PC-3 (cell line): ENCODE measurements at places on chromosomes 12 and 14. TPM values are rescaled to one million over a fixed set of nuclear protein-coding genes. Genes with fewer than 3 reads are reported as not detected.

Gene TBX5
- total RNA-seq: not detected in 2 replicates

Gene RAPGEF3
- 6.7 and 9.3 TPM in 2 replicates for total RNA-seq

Gene RNF212B
- not detected in 2 replicates for total RNA-seq

Gene IFNG-AS1
- total RNA-seq: not detected in 2 replicates

Gene SERPINA12
- not detected in 2 replicates for total RNA-seq

Gene PLEKHH1
- 6.2 and 11.1 TPM in 2 replicates for total RNA-seq

DNA sequence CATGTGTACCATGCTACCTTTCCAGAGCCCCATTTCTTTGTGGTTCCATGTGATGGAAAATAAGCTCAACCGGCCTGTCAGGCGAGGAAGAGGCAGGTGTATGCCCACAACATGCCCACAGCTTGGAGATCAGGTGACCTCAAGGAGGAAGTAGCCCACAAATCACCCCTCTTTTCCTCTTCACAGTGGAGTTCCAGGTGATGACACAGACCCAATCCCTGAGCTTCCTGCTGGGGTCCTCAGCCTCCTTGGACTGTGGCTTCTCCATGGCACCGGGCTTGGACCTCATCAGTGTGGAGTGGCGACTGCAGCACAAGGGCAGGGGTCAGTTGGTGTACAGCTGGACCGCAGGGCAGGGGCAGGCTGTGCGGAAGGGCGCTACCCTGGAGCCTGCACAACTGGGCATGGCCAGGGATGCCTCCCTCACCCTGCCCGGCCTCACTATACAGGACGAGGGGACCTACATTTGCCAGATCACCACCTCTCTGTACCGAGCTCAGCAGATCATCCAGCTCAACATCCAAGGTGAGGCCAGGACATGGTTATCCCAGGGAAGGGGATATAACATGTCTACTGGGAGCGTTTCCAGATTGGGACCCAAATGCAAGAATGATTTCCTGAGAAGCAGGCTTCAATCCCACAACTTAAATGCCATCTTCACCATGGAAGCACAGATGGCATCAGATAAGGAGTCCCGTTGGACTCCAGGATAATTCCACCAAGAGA is 5.5 kb downstream of the TAPBPL start:
- no peaks in the 10 kb centered on the region for H3K4me1 ChIP-seq
- H3K27me3 ChIP-seq: no peaks in the 10 kb centered on the region
- no peak overlapping the region for H3K27ac ChIP-seq
- H3K36me3 ChIP-seq: no peaks in the 10 kb centered on the region
- no peak overlapping the region for H3K4me3 ChIP-seq

DNA sequence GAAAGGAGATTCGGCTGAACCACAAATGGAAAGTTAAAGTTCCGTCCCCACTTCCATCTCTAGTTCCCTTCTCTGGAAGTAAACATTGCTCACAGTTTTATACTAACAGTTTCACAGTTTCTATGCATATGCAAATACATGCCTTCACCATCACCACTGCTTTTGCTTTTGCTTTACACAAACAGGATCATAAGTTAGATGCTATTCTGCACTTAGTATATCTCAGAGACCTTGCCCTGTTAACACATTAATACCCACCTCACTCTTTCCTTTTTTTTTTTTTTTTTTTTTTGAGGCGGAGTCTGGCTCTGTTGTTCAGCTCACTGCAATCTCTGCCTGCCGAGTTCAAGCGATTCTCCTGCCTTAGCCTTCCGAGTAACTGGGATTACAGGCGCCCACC is 890 bp downstream of the TEP1 start:
- no peaks in the 10 kb centered on the region for H3K27me3 ChIP-seq
- peak overlapping the region; percentile 93 for H3K27ac ChIP-seq
- H3K4me3 ChIP-seq: peak overlapping the region; percentile 98
- peaks cover 25% of the 10 kb centered on the region for H3K4me1 ChIP-seq

- H3K4me3 ChIP-seq: no peak overlapping the region
- no peak for DNase-seq
- H3K36me3 ChIP-seq: no peaks in the 10 kb centered on the region
- no peaks in the 10 kb centered on the region for H3K4me1 ChIP-seq
These were observed 15.6 kb downstream of the APOBEC1 start for GRCh38 chr12:7650091-7650490.

DNA sequence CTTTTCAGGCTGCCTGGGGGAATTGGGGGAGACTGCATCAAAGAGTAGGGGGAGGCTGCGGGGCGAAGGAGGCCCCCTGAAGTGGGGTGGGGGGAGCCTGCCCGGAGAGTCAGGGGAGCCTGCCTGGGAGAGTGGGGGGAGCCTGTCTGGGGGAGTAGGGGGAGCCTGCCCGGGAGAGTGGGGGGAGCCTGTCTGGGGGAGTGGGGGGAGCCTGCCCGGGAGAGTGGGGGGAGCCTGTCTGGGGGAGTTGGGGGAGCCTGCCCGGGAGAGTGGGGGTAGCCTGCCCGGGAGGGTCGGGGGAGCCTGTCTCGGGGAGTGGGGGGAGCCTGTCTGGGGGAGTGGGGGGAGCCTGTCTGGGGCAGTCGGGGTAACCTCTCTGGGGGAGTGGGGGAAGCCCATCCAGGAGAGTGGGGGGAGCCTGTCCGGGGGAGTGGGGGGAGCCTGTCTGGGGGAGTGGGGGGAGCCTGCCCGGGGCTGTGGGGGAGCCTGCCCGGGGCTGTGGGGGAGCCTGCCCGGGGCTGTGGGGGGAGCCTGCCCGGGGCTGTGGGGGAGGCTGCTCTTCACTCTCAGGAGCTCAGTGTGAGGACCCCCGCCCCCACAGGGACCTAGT is 6.5 kb upstream of the DEGS2 start:
- H3K4me1 ChIP-seq: no peaks in the 10 kb centered on the region
- H3K36me3 ChIP-seq: no peaks in the 10 kb centered on the region
- no peak overlapping the region for H3K4me3 ChIP-seq
- H3K27me3 ChIP-seq: no peaks in the 10 kb centered on the region
- H3K27ac ChIP-seq: no peak overlapping the region
- DNase-seq: no peak

DNA sequence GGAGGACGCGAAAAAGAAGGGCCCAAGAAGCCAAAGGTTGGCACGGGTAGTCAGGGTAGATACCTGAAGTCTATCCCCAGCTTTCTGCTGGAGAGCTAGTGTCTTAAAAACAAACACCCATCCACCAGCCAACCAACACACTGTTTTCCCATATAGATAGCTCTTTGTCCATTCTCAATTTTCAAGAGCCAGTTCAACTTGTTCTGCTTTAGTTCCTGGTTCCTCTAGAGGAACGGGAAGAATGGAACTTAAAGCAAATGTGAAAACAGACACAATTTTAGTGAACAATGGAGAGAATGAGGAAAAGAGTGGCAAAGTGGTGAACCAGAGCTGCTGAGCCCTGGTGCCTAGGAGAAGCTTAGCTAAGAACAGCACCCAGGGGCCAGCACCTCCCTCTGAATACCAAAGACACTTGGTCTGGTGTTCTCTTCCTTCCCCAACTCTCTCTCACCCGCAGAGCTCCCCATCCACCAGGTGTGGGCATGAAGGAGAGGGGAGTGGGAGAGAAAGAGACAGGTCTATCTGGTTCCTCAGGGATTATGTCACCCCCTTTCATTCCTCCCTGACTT is 3.8 kb downstream of the NDRG2 start:
- no peaks in the 10 kb centered on the region for H3K36me3 ChIP-seq
- peaks cover 65% of the 10 kb centered on the region for H3K27me3 ChIP-seq
- 0 out of 2 replicates have a peak, but pooled peaks cover 4% of the 10 kb centered on the region for H3K4me1 ChIP-seq
- no peak overlapping the region for H3K4me3 ChIP-seq
- no peak for DNase-seq

DNA sequence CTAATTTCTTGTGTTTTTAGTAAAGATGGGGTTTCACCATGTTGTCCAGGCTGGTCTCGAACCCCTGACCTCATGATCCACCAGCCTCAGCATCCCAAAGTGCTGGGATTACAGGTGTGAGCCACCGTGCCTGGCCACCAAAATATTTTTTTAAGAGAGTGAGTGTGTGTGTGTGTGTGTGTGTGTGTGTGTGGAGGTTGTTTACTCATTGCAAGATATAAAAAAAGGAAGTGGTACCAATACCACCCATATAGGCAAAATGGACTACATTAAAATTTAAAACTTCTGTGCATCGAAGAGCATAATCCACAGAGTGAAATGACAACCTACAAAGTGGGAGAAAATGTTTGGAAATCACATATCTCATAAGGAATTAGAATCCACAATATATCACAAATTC is 15.5 kb upstream of the CLEC2A start:
- H3K27ac ChIP-seq: no peak overlapping the region
- H3K27me3 ChIP-seq: peaks cover 15% of the 10 kb centered on the region; the same call in 1 of the 2 replicates
- no peaks in the 10 kb centered on the region for H3K4me1 ChIP-seq

- no peaks in the 10 kb centered on the region for H3K27me3 ChIP-seq
- no peak overlapping the region for H3K4me3 ChIP-seq
These were observed 56.4 kb upstream of the RNU6-8 start for GRCh38 chr14:32259368-32260013.

DNA sequence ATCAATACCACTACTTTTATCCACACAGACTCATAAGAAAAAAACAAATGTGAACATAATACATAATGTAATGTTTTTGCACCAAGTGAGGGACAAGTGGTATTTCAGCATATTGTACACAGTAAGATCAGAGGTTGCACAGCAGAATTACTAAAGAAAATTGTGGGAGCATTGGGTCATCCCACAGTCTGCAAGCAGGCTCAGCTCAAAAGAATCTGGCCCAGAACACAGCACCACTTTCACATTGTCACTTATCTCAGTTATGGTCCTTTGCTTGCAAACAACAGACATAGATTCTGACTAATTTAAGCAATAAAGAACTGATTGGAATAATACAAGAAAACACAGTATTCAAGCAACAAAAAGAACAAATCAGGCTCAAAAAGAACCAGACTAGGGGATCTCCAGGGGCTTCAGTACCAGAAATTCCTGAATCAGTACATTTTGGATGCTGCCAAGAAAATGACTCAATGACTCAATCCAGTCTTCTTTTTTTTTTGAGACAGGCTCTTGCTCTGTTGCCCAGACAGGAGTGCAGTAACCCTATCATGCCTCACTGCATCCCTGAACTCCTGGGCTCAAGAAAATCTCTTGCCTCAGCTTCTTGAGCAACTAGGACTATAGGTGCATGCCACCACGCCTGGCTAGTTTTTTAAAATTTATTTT is 42.9 kb upstream of the EEA1 start:
- H3K27me3 ChIP-seq: no peaks in the 10 kb centered on the region
- H3K36me3 ChIP-seq: no peaks in the 10 kb centered on the region
- H3K4me1 ChIP-seq: peaks cover 37% of the 10 kb centered on the region
- no peak overlapping the region for H3K4me3 ChIP-seq
- peak overlapping the region; percentile 68 for H3K27ac ChIP-seq

DNA sequence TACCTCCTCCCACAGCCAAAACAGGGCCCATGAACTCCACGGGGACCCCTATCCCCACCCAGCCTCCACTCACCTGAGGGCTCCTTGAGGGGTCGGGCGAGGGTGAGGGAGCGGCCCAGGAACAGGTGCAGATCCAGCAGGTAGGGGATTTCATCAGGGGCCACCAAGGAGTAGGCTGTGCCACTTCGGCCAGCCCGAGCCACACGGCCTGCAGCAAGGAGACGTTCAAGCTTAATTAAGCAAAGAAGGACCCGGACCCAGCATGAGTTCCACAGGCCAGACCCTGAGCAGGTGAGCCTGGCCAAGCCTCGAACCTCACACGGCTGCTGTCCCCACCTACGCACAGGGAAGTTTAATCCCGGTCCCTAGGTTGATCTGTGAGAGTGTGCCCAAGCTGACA is 15.6 kb downstream of the DDX54 start:
- peaks cover 91% of the 10 kb centered on the region for H3K36me3 ChIP-seq
- no peaks in the 10 kb centered on the region for H3K27me3 ChIP-seq
- no peaks in the 10 kb centered on the region for H3K4me1 ChIP-seq
- no peak overlapping the region for H3K4me3 ChIP-seq

DNA sequence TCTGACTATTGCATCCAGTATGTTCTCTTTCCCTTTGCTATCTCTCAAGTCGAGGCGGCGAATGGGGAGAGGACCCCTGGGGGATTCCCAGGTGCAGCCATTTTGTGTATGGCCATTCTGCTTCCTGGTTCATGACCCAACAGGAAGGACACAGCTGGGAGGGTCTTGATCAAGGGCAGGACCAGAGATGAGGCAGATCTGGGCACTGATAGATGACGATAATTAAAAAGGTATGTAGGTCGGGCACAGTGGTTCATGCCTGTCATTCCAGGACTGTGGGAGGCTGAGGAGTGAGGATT is 73.9 kb downstream of the EID3 start:
- no peak for DNase-seq
- H3K36me3 ChIP-seq: no peaks in the 10 kb centered on the region
- H3K27me3 ChIP-seq: no peaks in the 10 kb centered on the region
- peak overlapping the region; percentile 61 for H3K27ac ChIP-seq
- peaks cover 55% of the 10 kb centered on the region for H3K4me1 ChIP-seq
